ENCODE measurements at places on chromosomes 1 and 21. TPM values are rescaled to one million over a fixed set of nuclear protein-coding genes. Genes with fewer than 3 reads are reported as not detected.

Gene SPRR2G
- total RNA-seq = not detected

DNA sequence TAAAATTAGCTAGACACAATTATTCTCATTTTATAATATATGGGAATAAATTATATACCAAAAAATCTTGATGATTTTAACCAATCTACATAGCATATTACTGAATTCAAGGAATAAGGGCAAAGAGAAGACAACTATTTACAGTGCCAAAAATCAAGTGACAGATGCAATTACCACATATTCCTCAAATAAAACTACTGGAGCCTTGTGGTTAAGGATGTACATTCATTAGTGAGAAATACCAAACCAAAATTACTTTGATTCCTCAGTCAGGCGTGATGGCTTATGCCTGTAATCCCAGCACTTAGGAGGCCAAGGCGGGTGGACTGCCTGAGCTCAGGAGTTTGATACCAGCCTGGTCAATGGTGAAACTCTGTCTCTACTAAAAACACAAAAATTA is 68.8 kb upstream of the RBM34 start:
- no peak for DNase-seq

DNA sequence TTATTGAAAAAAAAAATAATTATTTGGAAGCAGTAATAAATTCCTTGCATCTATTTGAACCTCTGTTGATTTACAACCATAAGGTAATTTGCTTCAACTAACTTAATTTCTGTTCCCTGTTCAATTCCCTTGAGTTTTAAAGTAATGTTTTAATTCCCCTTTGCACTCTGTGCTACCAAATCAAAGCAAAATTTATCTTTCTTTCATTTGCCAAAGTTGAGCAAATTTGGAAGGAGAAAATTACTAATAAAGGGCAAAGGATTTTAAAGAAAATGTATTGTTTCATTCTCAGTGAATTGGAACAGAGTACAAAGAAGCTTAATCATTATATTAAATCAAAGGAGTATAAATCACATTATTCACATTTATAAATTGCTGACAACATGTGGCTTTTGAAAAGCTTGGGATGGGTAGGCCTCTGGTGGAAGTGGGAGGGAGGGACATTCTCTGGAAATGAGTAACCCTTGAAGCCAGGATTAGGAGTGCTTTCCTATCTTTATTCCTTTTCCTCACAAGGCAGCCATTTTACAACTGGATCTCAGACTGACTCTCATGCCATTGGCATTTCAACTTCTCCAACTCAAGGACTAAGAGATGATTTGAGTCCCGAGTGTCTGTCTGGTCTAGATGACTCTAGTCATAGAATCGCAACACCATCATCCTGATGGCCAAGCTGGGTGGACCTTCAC is 331.6 kb upstream of the DUSP10 start:
- no peak for DNase-seq

Gene GJA8
- not detected for total RNA-seq

DNA sequence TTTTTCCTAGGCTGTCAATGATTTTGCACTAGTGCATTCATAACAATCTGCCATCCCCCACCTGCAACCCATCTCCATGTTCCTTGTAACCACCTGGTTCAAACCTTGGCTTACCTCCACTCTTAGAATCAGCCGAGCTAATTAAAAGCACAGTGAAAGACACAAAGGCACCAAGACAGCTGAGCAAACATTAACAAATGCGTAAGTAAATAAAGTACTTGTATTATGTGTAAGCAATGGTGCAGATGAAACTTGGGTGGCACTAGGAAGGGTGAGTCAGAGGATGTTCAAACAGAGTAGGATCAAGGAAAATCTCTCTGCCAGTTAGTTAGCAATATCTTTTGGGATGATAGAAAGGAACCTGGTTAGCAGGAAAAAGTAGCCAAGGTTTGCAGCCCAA is 5.1 kb upstream of the FOXJ3 start:
- no peak for DNase-seq

Gene SMAP2
- 23.9 TPM for total RNA-seq

DNA sequence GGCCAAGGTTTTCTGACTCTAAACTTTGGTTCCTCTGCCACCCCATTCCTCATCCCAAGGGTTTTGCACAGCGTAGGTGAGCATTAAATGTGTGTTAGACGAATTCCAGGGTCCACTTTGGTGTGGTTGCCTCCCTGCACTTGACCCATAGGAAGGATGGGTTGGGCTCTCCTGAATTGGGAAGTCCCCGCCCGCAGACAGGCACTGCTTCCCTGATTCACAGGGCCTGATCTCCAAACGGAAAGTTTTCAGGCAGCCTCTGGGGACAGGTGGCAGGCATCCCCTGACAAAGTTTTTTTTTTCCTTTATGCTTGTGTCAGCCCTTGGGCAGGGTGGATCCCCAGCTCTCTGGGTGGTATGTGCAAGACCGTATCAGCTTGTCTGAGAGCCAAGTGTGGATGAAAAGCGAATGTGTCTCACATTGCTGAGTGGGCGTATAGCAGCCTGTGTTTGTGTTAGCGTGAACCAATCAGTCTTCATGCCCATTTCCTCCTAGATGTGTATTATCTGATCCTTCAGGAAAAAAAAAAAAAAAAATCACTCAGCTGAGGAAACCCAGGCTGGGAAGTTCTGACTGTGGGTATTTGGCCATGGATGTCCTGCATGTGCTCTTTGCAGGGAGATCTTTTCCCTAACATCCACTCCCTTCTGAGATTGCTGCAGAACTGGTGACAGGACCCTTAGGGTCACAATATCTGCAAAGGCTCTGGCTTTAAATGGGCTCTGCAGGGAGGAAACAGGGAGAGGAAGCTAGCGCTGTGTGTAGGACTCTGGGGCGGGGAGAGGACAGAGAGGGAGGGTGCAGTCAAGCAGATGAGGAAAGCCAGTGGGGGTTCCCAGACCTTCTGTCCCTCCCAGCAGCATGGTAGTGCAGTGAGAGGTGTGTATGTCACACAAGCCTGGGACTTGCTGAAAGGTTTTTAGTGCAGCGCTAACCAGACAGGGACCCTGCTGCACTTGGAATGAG is 42.2 kb upstream of the TRABD2B start:
- no peak for DNase-seq

GRCh38 chr1:59814901-59815825 is at the start of gene HOOK1:
TSS of gene HOOK1 (plus strand) at chr1:59814949. CDS start at chr1:59815118, 169 bp downstream.
- DNase-seq = peak; percentile 30

- no peak for DNase-seq
Measured at GRCh38 chr1:61130338-61131000, 48.1 kb downstream of the NFIA start.

Gene LRRC7
- 1.0 TPM for total RNA-seq

DNA sequence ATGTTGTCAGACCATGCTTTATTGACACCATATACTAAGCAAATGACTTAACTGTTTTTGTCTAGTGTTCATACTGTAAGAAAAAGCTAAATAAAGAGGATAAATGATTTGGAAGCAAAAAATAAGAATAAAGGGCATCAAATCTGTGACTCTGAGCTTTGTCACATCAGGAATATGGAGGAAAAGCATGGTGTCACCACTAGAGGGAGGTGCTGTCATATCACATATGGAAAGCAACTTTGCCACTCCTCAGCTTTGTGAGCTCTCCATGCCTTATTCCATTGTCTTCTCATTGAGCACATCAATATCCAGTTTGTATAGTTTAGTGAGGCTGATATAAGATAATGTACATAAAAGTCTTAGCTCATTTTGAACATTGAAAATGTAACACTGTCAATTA is 20.8 kb upstream of the GBP1 start:
- no peak for DNase-seq

Gene FAM151A
- total RNA-seq = 7.8 TPM

DNA sequence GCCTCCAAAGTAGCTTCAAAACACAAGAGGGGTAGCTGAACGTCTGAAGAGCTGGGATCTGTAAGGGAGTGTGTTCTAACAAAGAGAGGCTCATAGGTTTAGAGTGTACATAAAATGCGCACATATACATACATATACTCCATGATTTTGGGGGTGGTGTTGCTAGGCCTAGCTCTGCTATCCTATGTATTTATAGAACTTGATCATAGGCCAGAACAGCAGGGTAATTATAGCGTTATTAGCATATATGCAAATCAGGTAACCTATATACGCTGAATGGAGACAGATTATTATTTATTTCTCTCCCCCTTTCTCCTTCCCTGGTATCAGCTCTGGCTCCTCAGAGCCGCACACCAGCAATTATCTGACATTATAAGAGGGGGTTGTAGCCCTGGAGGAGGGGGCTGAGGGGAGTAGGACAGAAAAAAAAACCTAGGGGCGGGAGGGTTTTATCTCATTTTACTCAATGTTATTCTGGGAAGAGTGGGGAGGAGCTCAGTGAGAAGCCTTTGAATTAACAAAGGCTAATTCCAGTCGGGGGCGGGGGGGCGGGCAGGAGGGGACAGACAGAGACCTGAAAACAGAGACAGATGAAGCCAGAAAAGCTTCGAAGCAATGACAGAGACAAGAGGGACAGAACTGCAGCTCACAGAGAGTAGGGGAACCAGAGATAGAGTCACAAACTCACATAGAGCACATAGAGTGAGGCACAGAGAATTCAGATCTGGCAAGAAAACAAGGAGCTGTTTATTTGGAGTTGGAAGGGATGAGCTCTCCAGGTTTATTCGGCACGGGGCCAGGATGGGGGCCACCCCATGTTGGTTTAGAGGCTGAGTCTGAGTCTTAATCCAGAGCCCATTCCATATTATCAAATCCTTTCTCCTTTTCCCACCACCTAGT is 63.0 kb downstream of the RHBG start:
- DNase-seq = no peak

DNA sequence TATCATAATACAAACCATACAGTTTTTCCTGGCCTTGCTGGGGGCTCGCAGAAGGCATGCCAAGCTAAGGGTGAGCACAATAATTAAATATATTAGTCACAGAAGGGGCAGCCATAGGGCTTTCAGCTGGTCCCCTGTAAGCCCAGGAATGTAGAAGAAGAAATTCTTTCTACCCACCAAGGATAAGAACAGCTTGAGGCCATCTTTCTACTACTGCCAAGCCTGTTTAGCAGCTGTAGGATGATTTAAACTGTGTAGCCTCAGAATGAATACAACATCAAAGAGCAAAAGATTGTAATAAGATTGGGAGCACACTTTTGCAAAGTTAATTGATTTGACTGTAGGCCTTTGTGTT is 171.5 kb downstream of the LRRC7 start:
- no peak for DNase-seq

DNA sequence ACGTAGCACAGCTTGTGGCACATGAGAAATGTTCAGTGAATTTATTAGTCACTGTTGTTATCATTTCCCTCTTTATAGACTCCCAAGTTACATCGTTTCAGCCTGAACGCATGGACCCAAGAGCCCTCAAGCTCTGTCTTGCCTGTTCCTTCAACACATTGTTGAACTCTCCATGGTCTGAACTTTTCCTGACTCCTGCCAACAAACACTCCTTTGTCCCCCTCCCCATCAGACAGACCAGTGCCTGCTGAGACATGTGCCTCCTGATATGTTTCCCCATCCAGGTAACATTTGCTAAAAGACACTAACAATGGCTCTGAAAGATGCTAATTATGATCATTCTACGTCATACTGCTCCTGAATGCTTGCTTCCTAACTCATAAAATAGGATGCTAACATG is 108.7 kb upstream of the NFIA start:
- no peak for DNase-seq

DNA sequence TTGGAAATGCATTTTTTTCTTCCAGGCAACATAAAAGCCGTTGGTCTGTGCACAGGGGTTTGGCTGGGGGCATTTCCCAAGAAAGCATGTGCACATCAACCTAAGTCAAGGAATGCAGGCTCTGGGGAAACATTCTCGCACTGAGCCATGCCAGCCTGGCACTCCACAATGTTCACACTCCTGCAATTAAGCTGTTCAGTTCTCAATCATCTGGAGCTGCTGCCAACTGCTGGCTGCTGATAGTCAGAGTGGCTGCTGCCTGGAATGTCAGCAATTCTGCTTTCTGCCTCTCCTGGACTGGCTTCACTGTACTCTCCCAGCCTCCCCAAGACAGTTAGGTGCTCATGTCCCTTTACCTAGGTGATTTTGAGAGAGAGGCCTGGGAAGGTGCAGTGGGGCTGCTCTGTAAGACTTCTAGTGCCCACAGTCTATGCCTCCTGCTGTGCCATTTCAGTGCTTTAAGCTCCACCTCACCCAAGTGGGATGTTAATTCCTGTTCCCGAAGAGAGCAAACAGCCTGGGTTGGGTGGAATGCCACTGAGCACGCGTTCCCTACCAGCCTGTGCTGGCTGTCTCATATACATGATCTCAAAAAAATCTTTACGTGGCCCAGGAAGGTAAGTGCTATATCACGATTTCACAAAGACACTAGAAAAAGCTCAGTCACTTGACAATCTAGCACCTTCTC is 131.7 kb downstream of the BRINP2 start:
- DNase-seq = peak; percentile 7

Gene FMO1
- total RNA-seq = not detected

All from left colon (tissue), 2 donors.